Spleen (tissue), 13 donors: ENCODE measurements at places on chromosomes 1 and 21. TPM values are rescaled to one million over a fixed set of nuclear protein-coding genes. Genes with fewer than 3 reads are reported as not detected.

CFAP126 gene
- not detected for polyA plus RNA-seq

RHOU gene
- polyA plus RNA-seq: 5.7 TPM

KIRREL1 gene
- 1.4 TPM for polyA plus RNA-seq

KCND3 gene
- polyA plus RNA-seq: 0.67 TPM

GABRD gene
- polyA plus RNA-seq: 0.35 TPM

WDR64 gene
- polyA plus RNA-seq: 0.07 TPM

DNAH14 gene
- polyA plus RNA-seq: 0.70 TPM

IVNS1ABP gene
- polyA plus RNA-seq: 29.5 TPM

DNA sequence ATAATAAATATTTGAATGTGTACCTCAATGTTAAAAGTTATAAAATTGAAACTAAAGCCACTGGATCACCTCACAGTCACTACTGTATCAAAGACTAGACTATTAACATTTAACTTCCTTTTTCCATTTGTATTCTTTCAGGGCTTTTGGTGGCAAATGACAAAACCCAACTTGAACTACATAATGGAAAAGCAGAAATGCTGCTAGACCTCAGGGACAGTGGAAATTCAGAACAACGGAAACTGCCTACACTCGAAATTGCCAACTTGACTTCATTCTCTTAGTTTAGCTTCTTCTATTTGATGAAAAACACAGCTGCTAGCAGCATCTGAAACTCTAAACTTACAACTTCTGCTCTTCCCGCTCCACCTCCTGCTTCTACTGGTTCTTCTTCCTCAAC lies 34.9 kb upstream of the NTNG1 start:
- no peak overlapping the region for H3K4me3 ChIP-seq

DNA sequence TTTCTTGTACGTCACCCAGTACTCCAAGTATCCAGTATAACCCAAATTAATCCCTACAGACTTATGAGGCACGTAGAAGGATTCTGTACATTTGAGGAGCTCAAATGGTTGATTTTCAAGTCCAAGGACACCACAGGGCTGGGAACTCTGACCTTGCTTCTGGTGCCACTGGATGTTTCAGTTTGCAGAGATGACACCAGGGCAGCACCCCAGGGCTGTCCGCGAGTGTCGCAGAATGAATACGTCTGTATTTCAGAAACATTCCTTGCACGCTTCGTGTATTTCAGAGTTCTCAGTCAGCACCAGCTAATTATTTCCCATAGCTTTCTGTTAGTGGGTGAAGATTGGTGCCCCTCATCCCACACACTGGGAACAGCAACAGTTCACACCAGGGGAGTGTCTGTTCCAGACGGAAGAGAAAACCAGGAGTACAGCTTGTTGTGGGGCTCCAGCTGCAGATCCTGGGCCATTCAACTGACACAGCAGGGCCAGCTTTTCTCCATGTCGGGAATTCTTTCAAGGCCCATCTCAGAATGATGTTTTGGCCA lies 159.2 kb downstream of the RHOU start:
- no peaks in the 10 kb centered on the region for H3K36me3 ChIP-seq
- H3K4me1 ChIP-seq: peaks cover 16% of the 10 kb centered on the region
- no peak overlapping the region for H3K27ac ChIP-seq
- no peak overlapping the region for H3K4me3 ChIP-seq
- H3K27me3 ChIP-seq: no peaks in the 10 kb centered on the region
- DNase-seq: peak; percentile 22

GRCh38 chr1:15432324-15432723 lies 5.9 kb upstream of the CTRC start:
- peaks cover 31% of the 10 kb centered on the region for H3K36me3 ChIP-seq
- H3K4me3 ChIP-seq: no peak overlapping the region
- no peak for DNase-seq
- no peak overlapping the region for H3K27ac ChIP-seq
- peaks cover 47% of the 10 kb centered on the region for H3K4me1 ChIP-seq

DNA sequence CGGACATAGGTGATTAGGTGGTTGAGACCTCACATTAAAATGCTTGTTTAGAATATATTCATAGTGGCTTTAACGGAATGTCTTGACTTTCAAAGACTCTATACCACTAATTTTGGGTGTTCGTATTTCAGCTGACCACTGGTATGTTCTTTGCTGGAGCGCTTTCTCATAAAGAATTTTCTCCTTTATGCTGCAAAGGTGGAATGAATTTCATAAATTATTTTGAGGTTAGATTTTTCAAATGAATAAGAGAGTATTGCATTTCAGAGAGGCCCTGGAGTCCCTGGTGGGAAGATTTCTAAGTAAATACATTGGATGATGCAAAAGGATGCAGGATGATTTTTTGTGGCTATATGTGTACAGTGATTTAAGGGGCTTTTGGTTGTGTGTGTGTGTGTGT lies 55.8 kb downstream of the HUNK start:
- no peaks in the 10 kb centered on the region for H3K4me1 ChIP-seq
- no peaks in the 10 kb centered on the region for H3K36me3 ChIP-seq

DNA sequence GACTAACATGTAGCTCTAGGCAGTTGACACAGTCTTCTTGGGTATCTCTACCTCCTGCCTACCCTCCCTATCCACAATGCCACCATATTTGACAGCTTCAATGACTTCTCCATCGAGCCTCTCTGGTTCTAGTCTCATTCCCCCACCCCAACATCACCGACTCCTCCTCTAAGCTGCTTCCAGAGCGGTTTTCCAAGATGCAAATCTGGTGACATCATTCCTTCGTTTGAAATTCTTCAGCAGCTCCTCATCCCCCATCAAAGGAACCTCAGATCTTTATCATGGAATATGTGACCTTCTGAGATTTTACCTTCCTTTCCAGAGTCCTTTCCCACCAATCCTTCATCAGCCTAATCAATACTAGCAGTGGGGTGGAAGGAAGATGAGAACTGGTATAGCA lies 352.4 kb upstream of the RUNX1 start:
- H3K4me3 ChIP-seq: no peak overlapping the region
- H3K4me1 ChIP-seq: no peaks in the 10 kb centered on the region
- H3K27ac ChIP-seq: no peak overlapping the region
- H3K36me3 ChIP-seq: no peaks in the 10 kb centered on the region
- DNase-seq: no peak

GRCh38 chr1:119816407-119816806 lies 5.1 kb upstream of the REG4 start:
- no peak overlapping the region for H3K27ac ChIP-seq
- H3K4me1 ChIP-seq: no peaks in the 10 kb centered on the region
- no peaks in the 10 kb centered on the region for H3K27me3 ChIP-seq
- H3K36me3 ChIP-seq: no peaks in the 10 kb centered on the region
- no peak overlapping the region for H3K4me3 ChIP-seq
- no peak for DNase-seq

DNA sequence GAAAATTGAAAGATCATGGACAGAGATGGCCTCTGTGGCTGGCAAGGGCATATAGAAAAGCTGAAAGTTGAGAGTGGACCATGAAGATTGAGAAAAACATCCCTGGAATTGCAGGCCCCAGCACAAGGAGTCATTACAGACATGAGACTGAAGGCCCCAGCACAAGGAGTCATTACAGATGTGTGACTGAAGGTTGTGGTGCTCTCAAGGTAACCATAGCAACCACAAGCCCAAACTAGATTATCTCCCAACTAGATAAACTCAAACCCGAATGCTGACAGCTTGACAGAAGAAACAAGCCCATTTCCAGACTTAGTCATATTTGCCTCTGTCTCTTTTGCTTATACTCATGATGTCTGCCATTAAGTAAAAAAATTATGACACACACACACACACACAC lies 1252.1 kb upstream of the ADGRL4 start:
- no peak overlapping the region for H3K27ac ChIP-seq
- no peaks in the 10 kb centered on the region for H3K36me3 ChIP-seq
- DNase-seq: no peak
- no peak overlapping the region for H3K4me3 ChIP-seq
- H3K27me3 ChIP-seq: no peaks in the 10 kb centered on the region

DNA sequence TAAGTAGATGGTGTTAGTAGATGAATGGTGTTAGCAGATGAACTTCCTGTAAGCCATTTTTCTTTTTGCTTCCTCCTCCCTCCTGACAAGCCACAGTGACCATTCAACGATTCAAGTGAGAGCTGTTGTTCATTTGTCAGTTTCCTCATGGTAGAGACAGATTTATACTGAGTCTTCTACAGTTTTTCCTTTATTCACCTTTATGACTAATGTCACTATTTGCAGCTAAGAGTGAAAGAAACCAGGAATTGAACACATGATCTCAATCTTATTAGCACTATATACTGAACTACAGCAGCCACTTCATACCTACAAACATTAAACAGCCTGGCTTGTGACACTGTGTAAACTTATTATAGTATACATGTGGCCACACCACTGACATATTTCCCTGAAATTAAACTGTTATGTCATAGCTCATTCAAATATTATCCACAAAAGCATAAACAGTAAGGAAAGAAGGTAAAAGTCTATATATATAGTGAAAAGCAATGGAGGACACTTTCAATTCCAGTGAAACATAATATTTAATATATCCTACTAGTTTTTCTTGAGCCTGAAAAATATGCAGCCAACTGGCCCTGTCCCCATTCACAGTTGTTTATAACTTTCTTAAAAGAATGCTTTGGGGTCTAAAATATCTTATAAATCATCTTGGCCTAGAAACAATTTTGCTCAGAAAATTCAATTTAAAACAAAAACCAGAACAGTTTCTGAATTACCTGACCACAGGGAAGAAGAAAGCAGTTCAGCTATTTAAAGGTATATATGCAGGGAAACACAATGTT lies 566.9 kb upstream of the ZRANB2 start:
- no peaks in the 10 kb centered on the region for H3K4me1 ChIP-seq
- H3K4me3 ChIP-seq: no peak overlapping the region
- DNase-seq: no peak
- H3K36me3 ChIP-seq: no peaks in the 10 kb centered on the region
- H3K27ac ChIP-seq: no peak overlapping the region

DNA sequence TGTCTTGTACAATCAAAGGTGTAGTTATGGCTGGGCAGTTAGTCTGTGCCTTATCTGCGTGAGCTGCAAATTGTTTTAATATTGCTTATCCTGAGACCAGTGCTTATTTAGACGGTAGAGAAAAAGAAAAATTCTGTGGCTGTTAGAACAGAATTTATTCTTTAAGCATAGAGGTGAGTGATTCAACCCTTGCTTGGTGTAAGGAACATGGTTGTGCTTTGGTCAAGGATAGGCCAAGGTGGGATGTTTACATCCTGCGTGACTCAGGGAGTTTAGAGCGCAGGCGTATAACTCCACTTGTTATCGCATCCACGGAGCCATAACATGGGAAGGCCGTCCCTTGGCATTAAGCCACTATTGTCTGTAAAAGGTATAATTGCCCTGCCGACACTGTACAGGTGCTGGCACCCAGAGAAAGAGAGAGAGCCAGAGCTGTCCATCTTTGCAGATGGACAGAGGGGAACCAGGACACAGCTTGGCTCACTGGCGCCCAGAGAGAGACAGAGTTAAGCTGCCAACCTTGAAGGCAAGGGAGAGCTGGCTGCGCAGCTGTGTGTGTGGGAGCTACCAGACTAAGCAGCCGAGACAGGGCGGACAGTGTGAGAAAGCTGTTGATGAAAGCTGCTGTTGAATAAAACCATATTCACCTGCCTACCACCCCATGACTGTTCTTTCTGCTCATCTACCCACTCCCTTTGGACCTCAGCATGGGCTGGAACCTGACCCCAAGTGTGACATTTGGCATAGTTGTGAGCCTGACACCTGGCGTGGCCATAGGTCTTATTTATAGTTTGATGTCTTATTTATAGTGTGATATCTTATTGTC lies 200.4 kb downstream of the DYRK1A start:
- DNase-seq: no peak
- no peaks in the 10 kb centered on the region for H3K27me3 ChIP-seq
- H3K27ac ChIP-seq: no peak overlapping the region

GRCh38 chr1:42999308-42999707 lies 40.6 kb upstream of the SLC2A1 start:
- no peak overlapping the region for H3K27ac ChIP-seq
- H3K4me1 ChIP-seq: no peaks in the 10 kb centered on the region

- H3K4me1 ChIP-seq: no peaks in the 10 kb centered on the region
- DNase-seq: no peak
- no peak overlapping the region for H3K27ac ChIP-seq
- no peaks in the 10 kb centered on the region for H3K27me3 ChIP-seq
- H3K36me3 ChIP-seq: no peaks in the 10 kb centered on the region
These were observed 14.9 kb downstream of the TMEM35B start for GRCh38 chr1:34970220-34970735.

DNA sequence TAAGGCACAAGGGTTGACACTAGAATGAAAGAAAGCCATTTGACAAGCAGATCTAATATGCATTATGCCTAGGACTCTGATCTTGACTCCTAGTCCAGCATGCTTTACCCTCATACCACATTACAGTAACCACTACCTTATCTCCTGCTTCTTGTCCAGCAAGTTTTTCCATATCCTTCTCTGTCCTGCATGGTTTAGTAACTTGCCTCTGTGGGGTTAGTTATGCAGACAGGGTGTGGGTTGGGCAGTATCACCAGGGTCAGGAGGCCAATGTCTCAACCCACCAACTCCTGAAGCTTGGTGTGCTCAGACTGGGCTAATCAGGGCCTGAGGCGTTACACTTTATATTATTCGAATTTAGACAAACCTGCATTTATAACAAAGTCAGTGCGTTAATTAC lies 18.8 kb downstream of the DHDDS start:
- H3K36me3 ChIP-seq: no peaks in the 10 kb centered on the region
- H3K27ac ChIP-seq: no peak overlapping the region
- DNase-seq: no peak
- no peaks in the 10 kb centered on the region for H3K4me1 ChIP-seq
- no peaks in the 10 kb centered on the region for H3K27me3 ChIP-seq

- no peak for DNase-seq
- H3K4me1 ChIP-seq: no peaks in the 10 kb centered on the region
- H3K36me3 ChIP-seq: no peaks in the 10 kb centered on the region
These were observed 483.4 kb downstream of the PLPP3 start for GRCh38 chr1:56095696-56096665.
